ENCODE measurements at places on chromosomes 3 and 15.

DNA sequence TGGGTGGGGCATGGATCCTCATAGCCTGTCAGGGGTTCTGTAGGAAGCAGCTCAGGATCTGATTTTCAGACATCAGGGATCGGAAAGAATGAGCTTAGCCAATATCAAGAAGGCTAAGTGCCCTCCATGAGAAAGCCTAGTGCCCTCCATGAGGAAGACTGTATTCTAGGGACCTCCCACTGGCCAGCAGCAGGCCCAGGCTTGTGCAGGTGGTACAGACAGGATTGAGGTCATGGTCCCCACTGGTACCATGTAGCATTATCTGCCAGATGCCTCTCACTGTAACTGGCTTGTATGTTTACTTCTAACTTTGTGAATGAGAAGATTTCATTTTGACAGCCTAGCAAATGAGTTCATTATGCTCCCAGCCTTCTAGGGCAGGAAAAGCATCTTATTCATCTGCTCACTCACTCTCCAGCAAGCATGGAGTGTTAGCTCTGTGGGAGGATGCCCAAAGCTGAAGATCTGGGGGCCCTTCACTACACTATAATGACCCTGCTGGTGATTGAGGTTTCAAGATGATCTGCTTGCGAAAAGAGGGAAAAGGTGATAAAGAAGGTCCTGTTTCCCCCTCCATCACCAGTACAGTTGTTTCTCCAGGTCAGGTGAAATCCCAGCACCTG lies 7.5 kb downstream of the EPHB1 start:
- no peak for DNase-seq

DNA sequence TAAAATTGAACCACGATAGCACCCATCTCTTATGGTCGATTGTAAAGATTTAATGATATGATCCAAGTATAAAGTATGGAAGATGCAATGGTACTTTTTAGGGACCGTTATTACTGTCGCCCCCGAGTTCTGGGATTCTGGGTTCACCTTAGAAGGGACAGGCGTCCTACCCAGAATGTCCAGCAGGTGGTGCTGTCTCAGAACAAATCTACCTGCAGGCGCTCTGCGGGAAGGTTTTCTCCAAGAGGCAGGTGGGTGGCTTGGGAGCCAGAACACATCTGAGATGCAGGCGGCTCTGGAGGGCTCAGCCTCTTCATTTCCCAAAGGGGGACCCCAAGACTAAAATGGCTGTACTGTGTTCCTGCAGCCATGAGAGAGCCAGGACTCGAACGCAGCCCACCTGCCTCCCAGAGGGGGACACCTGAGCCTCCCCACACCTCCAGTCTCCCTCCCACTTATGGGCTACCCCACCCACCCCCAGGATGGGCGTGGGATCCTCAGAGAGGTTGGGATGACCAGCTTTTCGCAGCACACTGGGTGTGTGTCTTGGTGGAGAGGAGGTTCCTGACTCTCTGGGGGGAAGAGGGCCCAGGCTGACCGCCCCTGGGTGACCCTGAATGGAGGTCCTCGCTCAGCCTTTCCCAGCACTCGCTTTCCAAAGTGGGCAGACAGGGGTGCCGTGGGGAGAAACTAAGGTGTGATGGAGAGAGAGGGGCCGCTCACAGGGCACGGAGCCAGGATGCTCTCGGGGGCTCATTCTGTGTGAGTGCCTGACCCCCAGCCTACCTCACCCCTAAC lies 28.1 kb upstream of the CORO2B start:
- DNase-seq, result peak; percentile 67

GRCh38 chr3:172159962-172160538 lies 120.7 kb downstream of the FNDC3B start:
- DNase-seq, result no peak

DNA sequence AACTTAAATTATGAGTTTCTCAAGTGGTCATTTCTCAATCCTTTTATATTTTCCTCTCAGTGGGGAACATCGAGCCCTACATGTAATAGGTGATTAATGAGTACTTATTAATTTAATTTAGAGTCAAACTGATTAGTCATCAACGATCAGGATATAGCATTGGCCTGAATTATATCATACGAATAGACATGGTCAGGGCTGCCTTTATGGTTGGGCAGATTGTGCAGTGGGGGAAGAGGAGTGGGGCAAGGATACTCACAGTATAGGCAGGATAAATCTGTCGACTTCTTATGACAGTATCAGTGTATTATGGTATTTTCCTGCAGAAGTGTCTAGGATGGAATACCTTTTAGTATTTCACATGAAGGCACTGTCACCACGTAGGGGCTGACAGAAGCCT lies 27.0 kb downstream of the C2CD4A start:
- no peak for DNase-seq

DNA sequence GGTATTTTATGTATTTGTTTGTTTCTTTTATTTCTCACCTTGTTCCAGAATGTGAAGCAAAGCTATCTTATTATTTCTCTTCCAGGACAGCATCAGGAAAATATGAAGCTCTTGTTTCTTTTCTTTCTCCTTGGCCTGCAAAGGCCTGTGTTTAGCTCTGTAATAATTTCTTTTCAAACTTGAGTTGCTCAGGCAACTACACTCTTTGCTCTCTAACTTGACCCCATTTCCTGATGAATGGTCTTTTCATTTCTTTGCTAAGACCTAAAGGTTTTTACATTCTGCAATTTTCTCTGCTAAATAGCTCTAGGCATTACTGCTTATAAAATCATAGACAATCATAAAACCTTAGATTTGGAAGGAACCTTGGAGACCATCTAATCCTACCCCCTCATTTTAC lies 26.2 kb upstream of the ZNF770 start:
- no peak for DNase-seq

- no peak for DNase-seq
These were observed 368.4 kb downstream of the MECOM start for GRCh38 chr3:169295126-169295525.

DNA sequence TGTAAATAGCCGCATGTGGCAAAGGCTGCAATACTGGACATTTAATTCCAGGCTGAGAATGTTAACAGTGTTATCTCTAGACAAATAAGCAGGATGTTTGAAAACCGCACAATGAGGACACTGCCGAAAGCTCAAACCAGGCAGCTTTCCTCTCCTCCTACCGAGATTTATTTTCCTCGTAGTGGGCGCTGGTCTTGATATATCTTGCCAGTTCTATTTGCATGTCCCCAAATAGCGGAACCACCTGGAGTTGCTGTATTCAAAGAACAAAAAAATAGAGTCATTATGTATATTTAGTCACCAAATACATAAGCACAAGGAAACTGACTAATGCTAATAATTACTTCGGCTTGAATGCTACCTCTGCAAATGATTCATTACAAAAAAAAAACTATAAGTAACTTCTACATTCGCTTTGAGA lies 46.5 kb downstream of the CYFIP1 start:
- no peak for DNase-seq

DNA sequence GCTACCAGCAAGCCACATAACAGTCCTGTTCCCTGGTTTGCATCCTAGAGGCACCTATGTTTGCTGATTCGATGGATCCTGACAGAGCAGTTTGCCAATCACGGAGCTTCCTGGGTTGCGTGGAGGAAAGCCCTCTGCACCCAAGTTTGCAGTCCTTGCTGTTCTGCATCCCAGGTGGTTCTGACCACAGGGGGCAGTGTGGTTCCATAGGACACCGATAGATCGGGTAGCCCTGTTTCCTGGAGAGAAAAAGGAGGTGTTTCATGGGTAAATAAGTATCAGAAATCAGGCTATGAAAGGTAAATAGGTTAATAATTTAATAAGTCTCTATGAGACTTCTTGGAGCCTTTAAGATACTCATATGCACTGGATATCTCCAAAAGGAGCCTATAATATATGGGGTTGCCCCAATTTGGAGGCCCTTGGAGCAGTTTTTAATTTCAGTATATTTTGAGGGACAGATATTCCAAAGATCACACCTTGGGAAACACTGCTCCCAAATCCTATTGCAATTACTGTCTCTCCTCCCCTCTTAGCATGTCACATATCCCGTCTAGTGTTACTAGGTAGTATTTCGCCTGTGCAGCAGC lies 194.6 kb upstream of the TPM1 start:
- DNase-seq, result peak; percentile 6

GRCh38 chr15:68196445-68197169 lies 8.5 kb downstream of the CALML4 start:
- no peak for DNase-seq

DNA sequence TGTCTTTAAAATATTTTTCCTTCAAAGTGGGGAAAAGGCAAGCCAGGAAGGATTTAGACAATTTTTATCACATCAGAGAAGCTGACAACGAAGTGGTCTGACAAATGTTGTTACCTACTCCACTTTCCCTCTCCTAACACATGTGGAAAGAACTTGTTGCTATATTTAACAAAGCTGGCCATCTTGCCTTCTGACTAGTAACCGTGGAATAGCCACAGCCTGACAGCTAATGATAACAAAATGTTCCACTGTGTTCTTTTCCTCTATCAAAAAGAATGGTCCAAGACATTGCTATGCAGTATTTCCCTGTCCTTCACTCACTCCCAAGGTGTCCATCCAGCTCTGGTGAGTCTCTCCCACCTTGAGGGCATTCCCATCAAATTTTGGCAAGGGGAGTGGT lies 481.4 kb upstream of the THBS1 start:
- no peak for DNase-seq

- no peak for DNase-seq
These were observed 17.1 kb upstream of the MUC13 start for GRCh38 chr3:124951511-124952281.

- DNase-seq, result no peak
These were observed 6.6 kb upstream of the TPM1 start for GRCh38 chr15:63035977-63036376.

- DNase-seq, result no peak
These were observed 77.3 kb downstream of the HMG20A start for GRCh38 chr15:77497942-77498361.

DNA sequence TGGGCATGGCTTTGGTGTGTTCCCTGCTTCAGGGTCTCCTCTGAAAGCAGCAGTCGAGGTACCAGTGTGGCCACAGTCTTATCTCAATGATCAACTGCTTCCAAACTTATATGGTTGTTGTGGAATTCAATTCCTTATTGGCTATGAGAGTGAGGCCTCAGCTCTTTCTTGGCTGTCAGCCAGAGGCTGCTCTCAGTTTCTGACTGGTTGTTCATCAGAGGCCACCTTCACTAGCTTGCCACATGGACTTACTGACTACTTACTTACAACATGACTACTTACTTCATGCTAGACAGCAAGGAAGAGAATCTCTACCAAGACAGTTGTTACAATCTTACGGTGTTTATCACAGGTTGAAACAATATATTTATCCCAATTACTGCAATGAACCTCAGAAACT lies 789.2 kb downstream of the DIPK2A start:
- DNase-seq, result no peak

DNA sequence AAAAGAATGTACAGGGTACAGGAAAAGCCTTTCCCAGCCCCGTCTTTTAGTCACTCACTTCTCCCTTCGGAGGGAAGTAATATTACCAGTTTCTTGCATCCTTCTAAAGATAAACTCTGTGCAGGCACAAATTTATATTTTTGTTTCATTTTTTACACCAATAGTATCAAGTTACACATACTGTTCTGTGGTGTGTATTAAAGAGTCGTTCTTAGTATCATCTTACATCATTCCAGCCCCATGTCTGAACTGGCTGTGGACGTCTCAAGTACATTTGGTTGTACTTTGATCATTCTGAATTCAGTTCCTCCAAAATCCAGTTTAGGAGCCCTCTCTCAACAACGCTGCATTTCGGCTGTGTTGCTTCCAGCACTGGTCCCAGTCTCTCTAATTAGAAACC lies 68.7 kb downstream of the LMLN start:
- DNase-seq, result no peak

GRCh38 chr3:37586280-37586679 lies 275.4 kb upstream of the CTDSPL start:
- no peak for DNase-seq

DNA sequence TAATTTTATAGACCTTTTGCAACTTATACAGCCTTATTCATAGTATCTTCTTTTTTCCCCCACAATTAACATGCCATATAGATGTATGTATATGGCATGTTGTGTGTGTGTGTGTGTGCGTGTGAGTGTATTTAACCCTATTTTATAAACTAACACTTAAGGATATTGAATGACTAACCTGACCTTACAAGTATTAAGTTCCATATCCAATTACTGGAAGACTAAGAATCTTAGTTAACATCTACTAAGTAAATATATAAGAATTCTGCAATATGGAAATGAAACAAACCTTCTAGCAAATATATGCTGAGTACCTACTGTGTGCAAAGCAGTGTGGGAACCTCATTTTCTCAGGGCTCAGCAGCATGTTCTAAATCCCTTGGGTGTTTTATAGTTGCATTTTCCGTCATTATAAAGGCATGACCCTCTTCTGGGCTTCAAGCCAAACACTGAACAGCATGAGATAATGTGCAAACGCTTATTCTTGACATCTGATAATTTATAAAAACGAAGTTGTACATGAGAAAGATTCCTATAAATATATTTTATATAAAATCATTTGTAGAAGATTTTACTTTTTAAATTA lies 105.5 kb downstream of the NLGN1 start:
- no peak for DNase-seq

DNA sequence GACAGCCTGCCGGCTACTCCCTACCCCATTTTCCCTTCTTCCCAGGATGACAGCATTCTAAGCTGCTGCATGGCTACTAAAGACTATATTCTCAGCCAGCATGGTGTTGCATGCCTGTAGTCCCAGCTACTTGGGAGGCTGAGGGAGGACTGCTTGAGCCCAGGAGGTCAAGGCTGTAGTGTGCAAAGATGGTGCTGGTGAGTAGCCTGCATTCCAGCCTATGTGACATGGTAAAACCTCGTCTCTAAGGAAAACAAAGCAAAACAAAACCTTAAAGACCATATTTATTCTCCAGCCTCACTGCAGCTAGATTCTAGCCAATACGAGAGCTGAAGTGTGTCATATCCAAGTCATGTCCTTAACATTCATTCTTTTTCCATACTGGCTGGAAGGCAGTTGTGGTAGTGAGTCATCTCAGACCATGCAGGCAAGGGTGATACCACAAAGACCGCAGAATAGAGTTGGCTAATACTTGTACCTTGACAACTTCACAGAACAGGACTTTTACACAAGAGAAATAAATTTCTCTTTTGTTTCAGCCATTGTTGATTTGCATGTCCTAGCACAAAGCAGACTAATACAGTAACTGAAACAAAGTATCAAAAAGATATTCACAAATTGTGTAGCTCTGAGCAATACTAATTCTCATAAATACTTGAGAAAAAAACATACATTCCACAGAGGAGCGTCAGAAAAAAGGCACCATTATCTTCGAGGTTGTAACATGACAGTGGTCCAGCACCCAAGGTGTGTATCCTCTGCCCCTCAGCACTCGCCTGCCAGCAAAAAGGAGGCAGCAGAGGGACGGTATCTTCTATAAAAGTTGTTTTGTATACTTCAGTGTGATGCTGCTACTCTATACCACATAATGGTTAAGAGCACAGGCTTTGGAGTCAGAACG lies 14.8 kb downstream of the PBRM1 start:
- DNase-seq, result no peak

GRCh38 chr3:194714564-194714963 lies 28.9 kb downstream of the FAM43A start:
- DNase-seq, result no peak

DNA sequence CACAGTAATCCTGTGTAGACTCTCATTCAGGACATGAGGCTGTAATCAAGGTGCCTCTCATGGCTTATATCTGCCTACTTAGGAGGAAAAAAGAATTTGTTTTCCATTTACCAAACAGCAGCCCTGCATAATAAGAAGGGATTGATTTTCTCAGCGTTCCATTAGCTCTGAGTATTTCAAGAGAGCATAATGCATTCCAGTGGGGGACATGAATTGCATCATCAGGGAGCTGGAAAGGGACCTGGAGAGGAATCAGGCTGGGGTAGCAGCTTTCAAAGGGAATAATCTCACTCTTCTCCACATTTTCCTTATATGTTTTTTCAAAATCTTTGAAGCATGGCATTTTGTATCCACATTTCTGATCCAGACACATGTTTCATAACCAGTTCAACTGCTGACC lies 150.6 kb upstream of the ANKRD28 start:
- no peak for DNase-seq

All from stimulated activated CD8-positive, alpha-beta memory T cell treated with anti-CD3 and anti-CD28 coated beads, Interleukin-15, amount 100 ng/mL, for 24 hours (primary cell).